ENCODE measurements at places on chromosomes 4 and X. TPM values are rescaled to one million over a fixed set of nuclear protein-coding genes. Genes with fewer than 3 reads are reported as not detected.

ANKRD50 gene
- 17.4 TPM for total RNA-seq

NAP1L3 gene
- 0.51 TPM for total RNA-seq

QRFPR gene
- 0.44 TPM for total RNA-seq

PDE6B gene
- not detected for total RNA-seq

DUX4 gene
- total RNA-seq: not detected

CENPI gene
- total RNA-seq: 1.5 TPM

NOX1 gene
- total RNA-seq: not detected

OTUD6A gene
- not detected for total RNA-seq

CNKSR2 gene
- 4.1 TPM for total RNA-seq

HMGB2 gene
- 49.6 TPM for total RNA-seq

NKX3-2 gene
- total RNA-seq: 0.17 TPM

HS6ST2 gene
- 0.34 TPM for total RNA-seq

UGDH gene
- total RNA-seq: 37.3 TPM

FAT1 gene
- total RNA-seq: 75.6 TPM

COPS4 gene
- 49.1 TPM for total RNA-seq

F11 gene
- not detected for total RNA-seq

UCP1 gene
- not detected for total RNA-seq

RAB39B gene
- total RNA-seq: not detected

PLRG1 gene
- 47.6 TPM for total RNA-seq

RRH gene
- total RNA-seq: 0.65 TPM

PLAC1 gene
- total RNA-seq: not detected

IL15 gene
- total RNA-seq: 5.4 TPM

MND1 gene
- total RNA-seq: not detected

PPP4R3C gene
- not detected for total RNA-seq

PAGE4 gene
- total RNA-seq: not detected

ADH7 gene
- not detected for total RNA-seq

HAND2 gene
- 1.5 TPM for total RNA-seq

CWH43 gene
- not detected for total RNA-seq

VEGFD gene
- total RNA-seq: 2.6 TPM

ETNPPL gene
- total RNA-seq: not detected

IQSEC2 gene
- 16.7 TPM for total RNA-seq

PRR32 gene
- not detected for total RNA-seq

FAAH2 gene
- total RNA-seq: 0.38 TPM

MAGEC1 gene
- not detected for total RNA-seq

Measured in subcutaneous adipose tissue (tissue), 4 donors.